PC-9 (cell line): ENCODE measurements at places on chromosomes 7 and 10. TPM values are rescaled to one million over a fixed set of nuclear protein-coding genes. Genes with fewer than 3 reads are reported as not detected.
A peak's percentile ranks its signal among the peaks of the same experiment; 100 is the strongest.

GRCh38 chr10:103449208-103450144 is 2.7 kb downstream of the CALHM2 start:
- DNase-seq: no peak
- H3K27me3 ChIP-seq: no peaks in the 10 kb centered on the region
- H3K4me1 ChIP-seq: peaks cover 46% of the 10 kb centered on the region
- H3K27ac ChIP-seq: no peak overlapping the region

GRCh38 chr7:136102881-136103280 is 125.7 kb upstream of the MTPN start:
- H3K27me3 ChIP-seq: no peaks in the 10 kb centered on the region
- no peaks in the 10 kb centered on the region for H3K36me3 ChIP-seq
- no peak for DNase-seq
- no peak overlapping the region for H3K4me3 ChIP-seq
- H3K4me1 ChIP-seq: no peaks in the 10 kb centered on the region

The GPR158 gene
- 9.0 and 12.2 TPM in 2 replicates for total RNA-seq

- DNase-seq: no peak
- no peak overlapping the region for H3K27ac ChIP-seq
- H3K4me3 ChIP-seq: no peak overlapping the region
- no peaks in the 10 kb centered on the region for H3K4me1 ChIP-seq
These were observed 88.4 kb downstream of the DIP2C start for GRCh38 chr10:600876-601659.

The FAS gene
- total RNA-seq: 7.6 and 8.5 TPM in 2 replicates

The RAMP3 gene
- total RNA-seq: not detected in 2 replicates

The SSC4D gene
- total RNA-seq: 3.5 and 3.9 TPM in 2 replicates

The CPA2 gene
- not detected in 2 replicates for total RNA-seq

DNA sequence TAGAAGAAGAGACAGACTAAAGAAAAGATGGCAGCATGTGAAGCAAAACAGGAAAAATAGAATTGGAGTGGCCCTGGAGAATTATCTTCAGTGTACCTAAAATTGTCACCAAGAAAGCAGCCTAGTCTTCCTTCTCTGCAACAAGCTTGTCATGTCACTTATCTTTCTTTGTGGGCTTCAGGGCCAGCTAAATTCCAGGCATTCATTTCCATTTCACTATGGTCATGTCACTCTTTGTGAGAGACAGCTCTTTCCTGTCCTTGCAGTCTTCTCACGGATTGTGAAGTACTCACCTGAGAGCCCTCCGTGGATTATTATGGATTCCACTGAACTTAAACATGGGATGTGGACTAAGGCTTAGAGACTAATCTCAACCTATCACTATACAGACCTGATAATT is 9.0 kb upstream of the HKDC1 start:
- peaks cover 28% of the 10 kb centered on the region for H3K36me3 ChIP-seq
- DNase-seq: no peak
- H3K4me1 ChIP-seq: no peaks in the 10 kb centered on the region; the same call in 1 of the 2 replicates
- H3K27ac ChIP-seq: no peak overlapping the region
- no peak overlapping the region for H3K4me3 ChIP-seq
- H3K27me3 ChIP-seq: no peaks in the 10 kb centered on the region

The EPO gene
- total RNA-seq: 0.30 and 0.44 TPM in 2 replicates

DNA sequence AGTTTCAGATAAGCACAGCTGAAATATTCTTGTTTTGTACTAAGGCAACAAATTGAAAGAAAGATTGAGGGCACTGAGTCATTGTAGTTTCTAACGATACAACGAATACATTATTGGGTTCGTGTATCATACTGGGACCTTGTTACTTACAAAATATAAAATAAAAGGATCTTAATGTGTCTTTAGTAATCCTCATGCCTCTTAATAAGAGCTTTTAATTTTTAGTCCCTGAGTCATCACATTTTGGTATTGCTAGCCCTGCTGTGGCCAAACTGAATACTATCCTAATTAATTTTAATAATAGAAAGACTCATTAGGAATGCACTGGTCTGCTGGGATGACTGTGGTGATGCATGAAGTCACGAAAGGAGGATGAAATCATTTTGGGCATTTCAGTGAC is 309.7 kb downstream of the EXOC4 start:
- H3K27me3 ChIP-seq: no peaks in the 10 kb centered on the region
- no peak overlapping the region for H3K4me3 ChIP-seq
- H3K4me1 ChIP-seq: no peaks in the 10 kb centered on the region

DNA sequence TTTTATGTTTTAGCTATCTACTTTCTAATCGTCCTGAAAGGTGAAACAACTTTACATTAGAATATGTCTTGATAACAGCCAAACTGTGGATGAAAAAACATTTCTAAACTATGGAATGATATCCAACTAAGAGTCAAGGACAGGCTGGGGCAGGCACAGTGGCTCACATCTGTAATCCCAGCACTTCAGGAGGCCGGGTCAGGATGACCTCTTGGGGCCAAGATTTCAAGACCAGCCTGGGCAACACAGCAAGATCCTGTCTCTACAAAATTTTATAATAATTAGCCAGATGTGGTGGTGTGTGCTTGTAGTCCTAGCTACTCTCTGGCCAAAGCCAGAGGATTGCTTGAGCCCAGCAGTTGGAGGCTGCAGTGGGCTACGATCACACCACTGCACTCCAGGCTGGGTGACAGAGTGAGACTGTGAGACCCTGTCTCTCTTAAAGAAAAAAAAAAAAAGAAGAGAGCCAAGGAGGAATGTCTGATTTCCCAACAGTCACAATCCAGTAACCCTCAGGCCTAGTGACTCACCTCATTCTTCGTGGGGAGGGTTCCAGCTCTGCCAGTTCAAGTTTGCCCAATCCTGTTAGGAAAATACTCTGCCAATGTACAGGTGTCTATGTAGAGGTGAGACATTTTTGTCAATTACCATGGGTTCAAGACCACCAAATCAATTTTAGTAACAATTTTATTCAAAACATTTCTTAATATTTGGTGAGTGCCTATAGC is 14.6 kb upstream of the FZD1 start:
- no peaks in the 10 kb centered on the region for H3K27me3 ChIP-seq
- no peaks in the 10 kb centered on the region for H3K36me3 ChIP-seq
- no peak overlapping the region for H3K27ac ChIP-seq

DNA sequence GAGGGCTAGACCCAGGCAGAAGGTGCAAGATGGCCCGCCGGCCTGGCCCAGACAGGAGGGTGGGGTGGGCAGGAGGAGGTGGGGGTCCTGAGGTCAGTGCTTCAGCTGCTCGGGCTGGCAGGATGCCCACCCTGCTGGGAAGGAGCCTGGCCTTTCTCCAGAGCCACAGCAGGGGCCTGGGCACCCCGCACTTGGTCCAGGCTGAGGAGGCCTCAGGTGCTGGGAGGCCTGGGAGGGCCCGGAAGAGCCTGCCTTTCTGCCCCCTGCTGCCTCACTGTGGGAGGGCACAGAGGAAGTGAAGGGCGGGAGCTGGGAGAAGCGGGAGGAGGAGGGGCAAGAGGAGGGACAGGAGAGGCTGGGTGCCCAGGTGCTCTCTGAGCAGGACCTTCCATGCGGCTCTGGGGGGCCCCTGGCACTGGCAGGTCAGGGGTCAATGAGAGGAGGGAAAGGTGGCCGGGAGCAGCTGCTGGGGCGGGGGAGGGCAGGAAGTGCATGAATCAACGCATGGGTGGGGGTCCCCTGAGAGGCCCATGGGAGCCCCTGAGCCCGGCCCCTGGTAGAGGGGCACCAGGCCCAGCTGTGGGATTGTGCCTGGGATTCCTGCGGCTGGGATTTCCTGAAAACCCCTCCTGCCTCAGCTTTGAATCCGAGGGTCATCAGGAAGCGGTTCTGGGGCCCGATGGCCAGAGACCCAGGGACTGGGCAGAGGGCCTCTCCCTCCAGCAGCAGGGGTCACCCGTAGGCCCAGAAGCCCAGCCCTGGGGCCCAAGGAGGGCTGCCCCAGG is 49.9 kb downstream of the PWWP2B start:
- H3K36me3 ChIP-seq: no peaks in the 10 kb centered on the region
- peaks cover 48% of the 10 kb centered on the region for H3K4me1 ChIP-seq
- DNase-seq: peak; percentile 77
- H3K27me3 ChIP-seq: no peaks in the 10 kb centered on the region
- peak overlapping the region; percentile 99 for H3K27ac ChIP-seq
- peak overlapping the region; percentile 64 for H3K4me3 ChIP-seq

The CRPPA gene
- 8.0 and 9.2 TPM in 2 replicates for total RNA-seq

The PALD1 gene
- 5.2 and 7.5 TPM in 2 replicates for total RNA-seq

GRCh38 chr10:45144326-45145070 is 143.8 kb downstream of the ZNF22 start:
- no peaks in the 10 kb centered on the region for H3K4me1 ChIP-seq
- no peak for DNase-seq

GRCh38 chr10:42790835-42791234 is 8.2 kb downstream of the BMS1 start:
- H3K4me1 ChIP-seq: no peaks in the 10 kb centered on the region
- H3K4me3 ChIP-seq: no peak overlapping the region
- H3K27me3 ChIP-seq: no peaks in the 10 kb centered on the region
- no peak for DNase-seq
- peaks cover 45% of the 10 kb centered on the region for H3K36me3 ChIP-seq

DNA sequence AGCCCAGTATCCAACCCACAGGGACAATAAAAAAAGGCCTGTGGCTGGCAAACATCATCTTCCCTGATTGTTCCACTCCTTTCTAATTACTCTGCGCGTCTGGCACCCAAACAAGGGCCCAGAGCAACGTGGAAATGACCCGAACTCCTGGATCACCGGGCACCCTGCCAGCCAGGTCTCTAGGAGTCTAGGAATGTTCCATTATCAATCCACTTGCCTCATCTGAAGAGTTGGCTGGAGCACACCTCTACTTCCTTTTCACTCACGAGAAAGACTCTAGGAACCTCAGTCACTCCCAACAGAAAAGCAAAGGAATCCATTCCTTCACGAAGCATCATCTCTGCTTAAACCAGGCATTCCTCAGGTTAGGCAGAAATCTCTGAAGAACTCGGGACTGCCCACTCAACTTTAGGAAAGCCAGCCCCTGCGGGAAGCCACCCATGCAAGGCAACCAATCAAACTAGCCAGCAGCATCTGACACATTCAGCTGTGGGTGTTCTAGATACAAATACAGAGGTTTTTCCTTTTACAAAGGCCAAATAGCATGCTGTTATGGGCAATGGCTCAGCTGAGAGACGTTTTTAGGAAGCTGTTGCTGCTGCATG is 37.7 kb downstream of the ATXN7L1 start:
- no peaks in the 10 kb centered on the region for H3K4me1 ChIP-seq
- no peaks in the 10 kb centered on the region for H3K27me3 ChIP-seq
- no peak for DNase-seq

- no peaks in the 10 kb centered on the region for H3K27me3 ChIP-seq
- DNase-seq: no peak
- H3K36me3 ChIP-seq: peaks cover 3% of the 10 kb centered on the region; the same call in 1 of the 2 replicates
These were observed 101.2 kb downstream of the GRB10 start for GRCh38 chr7:50681432-50682045.

DNA sequence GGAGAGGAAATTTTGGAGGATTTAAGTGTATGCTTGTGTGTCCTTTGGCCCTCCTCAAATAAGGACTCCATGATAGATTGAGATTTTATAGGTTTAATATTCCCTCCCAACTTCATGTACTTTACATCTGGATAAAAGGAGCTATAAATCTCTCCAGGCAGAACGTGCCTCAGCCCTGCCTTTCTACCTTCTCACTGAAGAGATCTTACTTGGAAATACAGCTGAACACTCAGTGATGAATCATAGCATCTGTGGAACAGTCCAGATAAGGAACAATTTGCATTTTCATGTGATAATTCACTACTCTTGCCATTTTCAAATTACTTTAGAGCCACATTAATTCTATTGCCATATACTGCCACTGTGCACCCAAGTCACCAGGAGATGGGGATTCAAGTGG is 364.6 kb upstream of the PODXL start:
- no peak for DNase-seq

- H3K27ac ChIP-seq: no peak overlapping the region
- H3K4me1 ChIP-seq: no peaks in the 10 kb centered on the region
- no peak overlapping the region for H3K4me3 ChIP-seq
These were observed 1.1 kb upstream of the SEC31B start for GRCh38 chr10:100520811-100521210.

DNA sequence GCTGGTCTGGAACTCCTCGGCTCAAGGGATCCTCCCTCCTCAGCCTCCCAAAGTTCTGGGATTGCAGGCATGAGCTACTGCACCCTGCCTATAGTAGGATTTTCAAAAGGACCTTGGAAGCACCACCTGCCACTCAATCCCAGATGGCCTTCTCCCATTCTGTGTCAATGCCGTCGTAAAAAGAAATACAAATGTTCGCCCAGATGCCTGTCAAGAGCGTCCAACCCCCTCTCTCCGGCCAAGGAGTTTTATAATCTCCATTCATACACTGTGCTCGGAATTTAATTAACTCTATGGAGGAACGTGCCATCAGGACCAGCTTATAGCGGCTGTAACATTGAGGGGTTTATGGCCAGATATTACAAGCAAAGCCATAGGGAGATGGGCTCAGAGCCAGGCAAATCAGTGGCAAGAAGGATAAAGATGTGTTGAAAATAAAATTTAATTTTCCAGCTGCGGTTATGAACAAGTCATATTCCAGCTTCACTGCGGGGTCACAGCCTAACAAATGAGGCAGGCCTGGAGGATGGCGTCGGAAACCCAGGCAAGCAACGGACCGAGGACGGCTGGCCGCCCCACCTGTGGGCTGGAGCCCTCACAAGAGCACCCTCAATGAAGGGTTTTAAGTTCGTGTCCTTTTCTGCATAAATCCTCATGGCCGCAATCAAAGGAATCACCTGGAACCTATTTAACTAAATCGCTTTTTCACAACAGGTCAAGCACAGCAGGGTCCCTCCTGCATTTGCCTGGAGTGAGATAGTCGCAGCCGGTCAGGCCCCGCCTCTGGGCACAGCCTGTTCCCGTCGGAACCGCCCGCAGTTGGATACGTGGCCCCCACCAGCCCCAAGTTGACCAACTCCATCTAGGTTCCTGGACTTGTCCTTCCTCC is 374.5 kb upstream of the FOXK1 start:
- H3K36me3 ChIP-seq: no peaks in the 10 kb centered on the region
- peaks cover 96% of the 10 kb centered on the region for H3K27me3 ChIP-seq
- H3K4me1 ChIP-seq: no peaks in the 10 kb centered on the region
- H3K4me3 ChIP-seq: no peak overlapping the region
- H3K27ac ChIP-seq: no peak overlapping the region

- H3K4me1 ChIP-seq: peaks cover 14% of the 10 kb centered on the region
- no peak for DNase-seq
- H3K36me3 ChIP-seq: no peaks in the 10 kb centered on the region
- H3K27me3 ChIP-seq: no peaks in the 10 kb centered on the region
- H3K4me3 ChIP-seq: peak overlapping the region; percentile 70
These were observed 9.8 kb upstream of the FXYD4 start for GRCh38 chr10:43361547-43362190.
